ENCODE measurements at places on chromosomes 16 and 17. TPM values are rescaled to one million over a fixed set of nuclear protein-coding genes. Genes with fewer than 3 reads are reported as not detected.

- no peaks in the 10 kb centered on the region for H3K36me3 ChIP-seq
- H3K4me3 ChIP-seq = no peak overlapping the region
- H3K27me3 ChIP-seq = no peaks in the 10 kb centered on the region
- DNase-seq = no peak
Measured at GRCh38 chr17:12463102-12463501, 202.6 kb upstream of the MYOCD start.

DNA sequence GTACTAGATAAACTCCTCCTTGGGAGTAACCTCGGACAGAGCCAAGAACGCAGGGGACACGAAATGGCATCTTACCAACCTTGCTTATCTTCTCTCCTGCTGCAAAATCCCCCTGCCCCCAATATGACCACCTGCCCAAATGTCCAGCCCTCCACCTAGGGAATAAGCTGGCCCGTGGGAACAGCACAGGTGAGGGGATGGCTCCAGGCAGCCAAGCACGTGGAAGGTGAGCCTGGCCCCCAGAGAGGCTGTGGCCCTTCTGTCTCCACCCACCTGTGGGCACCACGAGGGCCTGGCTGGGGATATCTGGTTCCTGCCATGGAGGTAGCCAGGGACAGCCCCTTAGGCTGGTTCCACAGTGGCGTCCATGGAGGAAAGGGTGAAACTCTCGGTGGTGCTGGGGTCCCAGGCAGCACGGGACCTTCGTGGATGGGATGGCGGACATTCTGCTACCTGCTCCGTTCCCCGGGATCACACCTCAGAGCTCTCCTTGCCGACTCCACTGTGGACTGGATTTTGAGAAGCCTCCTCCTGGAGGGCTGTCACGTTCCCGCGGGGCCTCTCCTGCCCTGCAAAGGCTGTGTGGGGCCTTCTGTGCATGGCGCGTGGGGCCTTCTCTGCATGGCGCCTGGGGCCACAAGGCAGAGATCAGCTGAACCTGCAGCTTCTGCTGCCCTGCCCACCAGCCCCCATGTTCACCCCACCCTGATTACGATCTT, 388.5 kb upstream of the TNRC6C start:
- no peak for DNase-seq
- no peaks in the 10 kb centered on the region for H3K4me1 ChIP-seq
- H3K27ac ChIP-seq = no peak overlapping the region
- no peaks in the 10 kb centered on the region for H3K36me3 ChIP-seq

- no peaks in the 10 kb centered on the region for H3K36me3 ChIP-seq
- no peaks in the 10 kb centered on the region for H3K27me3 ChIP-seq
- DNase-seq = no peak
- H3K27ac ChIP-seq = no peak overlapping the region
Measured at GRCh38 chr16:87897521-87898505, 28.5 kb upstream of the SLC7A5 start.

GRCh38 chr16:78333808-78334207, 234.4 kb downstream of the WWOX start:
- no peak overlapping the region for H3K27ac ChIP-seq
- no peak for DNase-seq
- no peaks in the 10 kb centered on the region for H3K27me3 ChIP-seq
- H3K4me3 ChIP-seq = no peak overlapping the region
- no peaks in the 10 kb centered on the region for H3K4me1 ChIP-seq

DNA sequence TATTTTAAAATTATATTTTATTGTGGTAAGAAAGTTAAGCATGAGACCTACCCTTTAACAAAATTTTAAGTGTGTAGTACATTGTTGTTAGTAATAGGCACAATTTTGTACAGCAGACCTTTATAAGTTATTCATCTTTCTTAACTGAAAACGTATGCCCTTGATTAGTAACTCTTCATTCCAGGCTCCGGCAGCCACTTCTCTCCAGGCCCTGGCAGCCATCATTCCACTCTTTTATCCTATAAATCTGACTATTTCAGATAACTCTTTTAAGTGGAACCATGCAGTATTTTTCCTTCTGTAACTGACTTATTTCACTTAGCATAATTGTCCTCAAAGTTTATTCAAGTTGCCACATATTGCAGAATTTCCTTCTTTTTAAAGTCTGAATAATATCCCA, 348.2 kb downstream of the CDH11 start:
- no peaks in the 10 kb centered on the region for H3K36me3 ChIP-seq
- H3K4me3 ChIP-seq = no peak overlapping the region
- no peaks in the 10 kb centered on the region for H3K27me3 ChIP-seq
- H3K4me1 ChIP-seq = no peaks in the 10 kb centered on the region
- H3K27ac ChIP-seq = no peak overlapping the region

- H3K4me3 ChIP-seq = no peak overlapping the region
- no peaks in the 10 kb centered on the region for H3K36me3 ChIP-seq
- H3K27ac ChIP-seq = no peak overlapping the region
- no peaks in the 10 kb centered on the region for H3K4me1 ChIP-seq
- no peaks in the 10 kb centered on the region for H3K27me3 ChIP-seq
Measured at GRCh38 chr17:46831573-46832330, 13.3 kb upstream of the WNT3 start.

DNA sequence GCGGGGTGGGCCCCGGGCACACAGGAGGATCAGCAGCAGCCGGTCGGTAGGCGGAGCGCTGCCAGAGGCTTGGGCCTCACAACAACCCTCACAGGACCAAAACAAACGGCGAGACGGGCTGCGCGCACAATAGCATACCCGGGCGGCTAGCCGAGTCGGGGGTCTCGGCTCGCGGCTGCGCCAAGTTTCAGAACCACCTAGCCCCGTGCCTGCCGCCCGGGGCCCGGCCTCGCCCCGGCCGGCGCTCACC, 732 bp downstream of the ULK2 start:
- H3K27me3 ChIP-seq = no peaks in the 10 kb centered on the region
- H3K4me3 ChIP-seq = peak overlapping the region; percentile 87
- H3K36me3 ChIP-seq = no peaks in the 10 kb centered on the region
- H3K4me1 ChIP-seq = no peaks in the 10 kb centered on the region
- peak overlapping the region; percentile 80 for H3K27ac ChIP-seq

GRCh38 chr17:38685491-38685890, 10.7 kb upstream of the EPOP start:
- no peak overlapping the region for H3K27ac ChIP-seq
- H3K27me3 ChIP-seq = no peaks in the 10 kb centered on the region
- no peak overlapping the region for H3K4me3 ChIP-seq
- DNase-seq = no peak
- no peaks in the 10 kb centered on the region for H3K36me3 ChIP-seq
- no peaks in the 10 kb centered on the region for H3K4me1 ChIP-seq

GRCh38 chr16:14280541-14280940, 209.4 kb downstream of the MRTFB start:
- H3K27ac ChIP-seq = no peak overlapping the region
- no peaks in the 10 kb centered on the region for H3K27me3 ChIP-seq
- no peak overlapping the region for H3K4me3 ChIP-seq
- DNase-seq = no peak
- no peaks in the 10 kb centered on the region for H3K4me1 ChIP-seq

- H3K27ac ChIP-seq = no peak overlapping the region
- no peaks in the 10 kb centered on the region for H3K36me3 ChIP-seq
- no peak overlapping the region for H3K4me3 ChIP-seq
- DNase-seq = no peak
Measured at GRCh38 chr16:58234831-58235595, 37.1 kb upstream of the CSNK2A2 start.

GRCh38 chr16:67150833-67151396, at the start of gene B3GNT9:
Gene B3GNT9, minus strand, starts transcription at chr16:67150998. Its CDS starts 513 bp downstream, at chr16:67150485.
- peak within 1 kb of the TSS; percentile 93 for H3K27ac ChIP-seq
- H3K27me3 ChIP-seq = no peaks in the 10 kb centered on the region
- H3K4me3 ChIP-seq = peak within 1 kb of the TSS; percentile 71
- peaks cover 18% of the 10 kb centered on the region for H3K36me3 ChIP-seq
- H3K4me1 ChIP-seq = peaks cover 33% of the 10 kb centered on the region
- peak; percentile 83 for DNase-seq

DNA sequence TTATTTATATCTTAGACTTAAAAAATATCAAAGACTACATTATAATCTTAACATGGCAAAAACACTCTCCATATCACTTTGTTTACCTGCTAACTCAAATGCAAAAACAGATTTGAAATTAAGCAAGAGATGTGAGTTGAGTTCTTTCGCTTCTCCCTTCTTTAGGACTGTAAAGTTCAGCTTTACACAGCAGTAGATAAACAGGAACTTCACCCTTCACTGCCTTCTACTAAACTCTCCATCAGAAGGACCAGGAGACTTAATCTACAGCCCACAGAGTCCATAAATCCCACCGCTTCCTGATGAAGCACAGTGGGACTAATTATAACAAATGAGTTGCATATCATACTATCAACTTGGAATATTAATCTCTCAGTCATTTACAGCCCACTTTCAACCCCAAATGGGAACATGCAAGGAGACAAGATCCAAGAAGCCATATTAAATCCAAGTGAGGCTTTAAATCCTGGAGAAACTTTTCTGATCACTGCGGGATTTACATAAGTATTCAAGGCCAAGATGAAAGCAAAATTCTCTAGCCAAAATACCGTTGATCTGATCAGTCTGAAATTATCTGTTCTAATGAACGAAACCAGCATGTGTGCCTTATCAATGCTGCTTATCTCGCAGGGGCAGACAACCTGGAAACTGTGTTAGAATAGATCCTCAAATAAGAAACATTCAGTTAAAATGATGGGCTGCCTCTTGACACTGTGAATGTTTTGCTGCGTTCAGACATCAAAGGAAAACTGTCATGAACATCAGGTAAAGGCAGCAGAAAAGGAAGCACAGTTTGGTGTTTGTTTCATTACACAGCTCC, 1.6 kb downstream of the AMFR start:
- H3K27ac ChIP-seq = peak overlapping the region; percentile 83
- no peak for DNase-seq
- H3K4me1 ChIP-seq = no peaks in the 10 kb centered on the region
- no peaks in the 10 kb centered on the region for H3K36me3 ChIP-seq
- H3K4me3 ChIP-seq = peak overlapping the region; percentile 84

- no peaks in the 10 kb centered on the region for H3K4me1 ChIP-seq
- H3K27ac ChIP-seq = no peak overlapping the region
- no peak overlapping the region for H3K4me3 ChIP-seq
- H3K27me3 ChIP-seq = no peaks in the 10 kb centered on the region
- DNase-seq = no peak
Measured at GRCh38 chr16:48076455-48077012, 79.3 kb downstream of the ABCC12 start.

- no peak for DNase-seq
- no peak overlapping the region for H3K4me3 ChIP-seq
- no peaks in the 10 kb centered on the region for H3K36me3 ChIP-seq
- H3K4me1 ChIP-seq = no peaks in the 10 kb centered on the region
- no peak overlapping the region for H3K27ac ChIP-seq
Measured at GRCh38 chr17:40303009-40303657, 5.8 kb upstream of the RARA start.

DNA sequence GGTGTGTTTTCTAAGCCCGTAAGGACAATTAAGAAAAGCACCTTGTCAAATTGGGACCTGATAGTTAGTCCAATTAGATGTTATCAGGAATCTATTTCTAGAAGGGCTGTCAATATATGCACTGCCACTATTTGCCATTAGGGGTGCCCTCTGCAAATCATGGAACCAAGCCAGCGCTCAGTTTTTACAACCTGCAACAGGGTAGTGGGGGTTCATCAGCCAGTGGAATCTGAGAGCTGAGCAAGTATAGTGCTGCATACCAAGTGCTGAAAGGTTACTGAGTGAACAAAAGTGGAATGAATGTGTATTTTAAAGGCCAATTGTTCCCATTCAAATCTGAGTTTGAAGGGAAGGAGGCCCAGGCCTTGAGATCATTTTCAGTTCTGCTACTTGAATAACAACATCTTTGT, 10.4 kb downstream of the PRR11 start:
- H3K27ac ChIP-seq = no peak overlapping the region
- H3K4me1 ChIP-seq = no peaks in the 10 kb centered on the region
- H3K27me3 ChIP-seq = no peaks in the 10 kb centered on the region
- no peak for DNase-seq

DNA sequence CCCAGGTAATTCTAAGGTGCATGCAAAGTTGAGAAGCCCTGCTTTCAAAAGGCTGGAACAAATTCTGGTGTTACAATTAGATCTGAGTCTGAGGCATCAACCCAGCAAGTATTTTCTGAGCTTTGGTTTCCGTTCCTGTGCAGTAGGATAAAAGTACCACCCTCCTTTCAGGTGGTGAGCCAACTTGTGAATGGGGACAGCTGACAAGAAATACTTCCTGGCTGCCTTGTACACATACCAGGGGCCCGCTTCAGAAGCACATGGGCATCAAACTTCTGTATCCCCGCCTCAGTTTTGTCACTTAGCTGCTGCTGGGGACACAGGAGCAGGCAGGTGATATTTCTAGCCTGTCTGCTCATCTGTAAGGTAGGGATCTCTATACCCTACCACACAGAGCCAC, 252.2 kb downstream of the CPPED1 start:
- H3K36me3 ChIP-seq = no peaks in the 10 kb centered on the region
- H3K27ac ChIP-seq = no peak overlapping the region
- no peak overlapping the region for H3K4me3 ChIP-seq
- H3K4me1 ChIP-seq = no peaks in the 10 kb centered on the region
- H3K27me3 ChIP-seq = no peaks in the 10 kb centered on the region

DNA sequence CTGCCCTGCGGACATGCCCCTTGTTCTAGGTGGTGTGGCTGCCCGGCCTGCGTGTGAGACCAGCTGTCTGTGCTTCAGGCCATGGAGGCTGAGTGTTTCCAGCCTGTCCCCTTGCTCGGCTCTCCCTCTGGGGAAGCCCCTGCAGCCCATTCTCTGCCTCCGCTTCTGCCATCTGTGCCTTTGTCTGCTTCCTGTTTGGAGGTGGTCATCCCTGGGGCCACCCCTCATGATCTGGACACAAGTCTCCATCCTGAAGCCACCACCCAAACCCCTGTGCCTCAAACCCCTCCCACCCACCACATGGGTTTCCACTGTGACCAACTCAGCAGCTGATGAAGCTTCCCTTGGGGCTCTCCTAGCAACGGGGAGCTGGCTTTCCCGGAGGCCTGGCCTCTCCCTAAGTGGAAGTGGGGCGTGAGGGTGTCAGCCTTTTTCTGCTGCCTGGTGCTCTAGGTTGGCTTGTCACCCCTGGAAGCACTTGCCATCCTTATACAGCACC, 184.9 kb downstream of the SEC14L1 start:
- H3K4me3 ChIP-seq = no peak overlapping the region
- no peaks in the 10 kb centered on the region for H3K4me1 ChIP-seq
- H3K27me3 ChIP-seq = no peaks in the 10 kb centered on the region
- peak overlapping the region; percentile 81 for H3K27ac ChIP-seq
- no peak for DNase-seq
- H3K36me3 ChIP-seq = no peaks in the 10 kb centered on the region

- no peak overlapping the region for H3K4me3 ChIP-seq
- no peak for DNase-seq
- peaks cover 18% of the 10 kb centered on the region for H3K36me3 ChIP-seq
- no peaks in the 10 kb centered on the region for H3K27me3 ChIP-seq
- peak overlapping the region; percentile 37 for H3K27ac ChIP-seq
- no peaks in the 10 kb centered on the region for H3K4me1 ChIP-seq
Measured at GRCh38 chr17:70172923-70173322, 3.6 kb downstream of the KCNJ2 start.

- no peaks in the 10 kb centered on the region for H3K27me3 ChIP-seq
- H3K4me3 ChIP-seq = no peak overlapping the region
- no peaks in the 10 kb centered on the region for H3K36me3 ChIP-seq
- no peak for DNase-seq
- no peaks in the 10 kb centered on the region for H3K4me1 ChIP-seq
Measured at GRCh38 chr16:81500833-81501521, 56.4 kb downstream of the CMIP start.

Gene SLC2A4
- 151 TPM for total RNA-seq

Gene GDPD1
- 3.7 TPM for total RNA-seq

Gene TOX3
- total RNA-seq = not detected

Gene ACSM2A
- not detected for total RNA-seq

Gene SLC5A11
- not detected for total RNA-seq

Gene SSTR5
- total RNA-seq = 14.1 TPM

Gene CCL17
- total RNA-seq = not detected

Gene DRC3
- 1.7 TPM for total RNA-seq

Gene TBC1D3D
- total RNA-seq = not detected

Gene TVP23A
- total RNA-seq = 0.83 TPM

Gene RSAD1
- total RNA-seq = 19.1 TPM

Measured in right atrium auricular region (tissue), 2 donors.